Smooth muscle cell of the brain vasculature (primary cell): ENCODE measurements at places on chromosomes 5 and 9.

- DNase-seq, result no peak
These were observed 5.6 kb downstream of the DAB2IP start for GRCh38 chr9:121656941-121657470.

- no peak for DNase-seq
These were observed 48.0 kb downstream of the LMX1B start for GRCh38 chr9:126661521-126662251.

GRCh38 chr5:62316176-62316502, 10.1 kb downstream of the KIF2A start:
- DNase-seq, result no peak

- DNase-seq, result no peak
These were observed 14.2 kb upstream of the IRF1 start for GRCh38 chr5:132504746-132505145.

DNA sequence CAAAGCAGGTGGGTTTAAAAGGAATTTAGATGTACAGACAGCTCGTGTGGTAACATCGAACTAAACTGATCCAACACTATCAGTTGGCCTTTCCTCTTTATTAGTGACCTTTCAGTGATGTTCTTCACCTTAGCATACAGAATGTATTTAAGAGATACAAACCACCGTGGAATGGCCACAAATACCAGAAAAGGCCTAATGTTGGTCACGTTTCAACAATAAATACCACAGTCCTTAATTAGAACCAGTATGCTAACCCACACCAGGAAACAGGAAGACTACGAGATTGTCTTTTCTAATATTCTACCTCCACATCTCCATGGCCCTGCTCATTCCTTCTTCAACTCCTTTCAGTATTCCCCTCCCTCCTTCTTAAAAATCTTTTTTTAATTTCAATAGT, 40.4 kb downstream of the GNAQ start:
- DNase-seq, result no peak

- no peak for DNase-seq
These were observed 62.6 kb upstream of the CEMIP2 start for GRCh38 chr9:71830929-71831328.

DNA sequence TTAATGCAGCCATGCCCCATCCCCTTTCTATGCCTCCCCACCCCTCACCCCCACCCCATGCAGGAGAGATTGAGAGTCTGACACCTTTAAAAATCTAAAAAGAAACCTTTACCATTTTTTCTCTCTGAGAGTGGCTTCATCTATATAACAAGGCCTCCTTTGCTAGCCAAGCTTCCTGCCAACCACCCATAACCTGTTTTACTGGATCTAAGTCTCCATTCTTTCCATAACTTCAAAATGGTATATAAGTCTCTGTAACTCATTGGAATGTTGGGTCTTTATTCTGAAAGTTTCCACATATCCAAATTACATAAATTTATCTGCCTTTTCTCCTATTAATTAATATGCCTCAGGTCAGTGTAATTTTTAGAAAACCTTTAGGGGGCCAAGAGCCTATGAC, 1174.0 kb downstream of the MAT2B start:
- no peak for DNase-seq

DNA sequence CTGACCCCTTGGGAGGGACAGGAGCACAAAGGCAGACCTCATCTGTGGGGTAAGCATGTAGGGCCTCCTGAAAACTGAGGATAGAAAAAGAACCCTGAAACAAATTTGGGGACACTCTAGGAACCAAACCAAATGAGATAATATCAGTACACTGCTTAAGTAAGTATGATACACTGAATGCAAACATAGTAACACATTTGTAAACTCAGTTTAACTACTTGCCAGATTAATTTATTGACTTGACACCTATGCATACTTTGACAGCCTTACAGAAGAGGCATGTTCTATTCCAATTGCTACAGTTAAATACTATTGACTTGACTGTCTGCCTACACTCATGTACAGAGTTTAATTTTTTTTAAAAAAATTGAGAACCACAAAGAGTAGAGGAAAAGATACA, 1070.8 kb upstream of the SEMA6A start:
- DNase-seq, result no peak
